ENCODE measurements at places on chromosomes 4 and X.

DNA sequence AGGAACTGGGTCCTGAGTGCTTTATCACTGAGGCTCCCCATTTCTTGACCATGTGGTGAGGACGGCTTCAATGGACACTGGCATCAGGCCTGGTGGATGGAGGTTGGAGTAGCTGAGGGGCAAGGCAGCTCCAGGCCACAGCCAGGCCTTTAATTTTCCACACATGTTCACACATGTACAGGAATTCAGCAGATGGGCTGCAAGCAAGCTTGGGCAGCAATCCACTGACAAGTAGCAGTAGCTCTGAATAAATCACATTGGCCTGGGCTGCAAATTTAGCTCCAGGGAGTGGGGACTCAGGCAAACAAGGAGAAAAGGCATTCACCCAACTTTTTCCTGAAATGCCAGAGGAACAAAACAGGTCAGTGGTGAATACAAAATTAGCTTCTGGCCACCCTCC, 107.8 kb upstream of the SCML1 start:
- DNase-seq, result no peak

DNA sequence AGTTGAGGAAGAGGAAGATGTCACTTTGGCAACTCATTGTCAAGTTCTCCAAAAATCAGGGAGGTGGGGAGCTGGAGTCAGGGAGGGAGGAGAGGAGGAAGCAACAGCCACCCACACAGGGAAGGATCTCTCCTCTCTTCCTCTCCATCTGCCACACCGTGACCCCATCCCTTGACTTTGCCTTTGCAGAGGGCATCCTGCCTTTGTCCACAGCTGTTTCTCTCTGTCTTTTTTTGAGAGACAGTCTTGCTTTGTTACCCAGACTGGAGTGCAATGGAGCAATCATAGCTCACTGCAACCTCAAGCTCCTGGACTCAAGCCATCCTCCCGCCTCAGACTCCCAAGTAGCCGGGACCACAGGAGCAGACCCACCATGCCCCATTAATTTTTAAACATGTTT, 276.0 kb downstream of the SHOX start:
- DNase-seq, result no peak

DNA sequence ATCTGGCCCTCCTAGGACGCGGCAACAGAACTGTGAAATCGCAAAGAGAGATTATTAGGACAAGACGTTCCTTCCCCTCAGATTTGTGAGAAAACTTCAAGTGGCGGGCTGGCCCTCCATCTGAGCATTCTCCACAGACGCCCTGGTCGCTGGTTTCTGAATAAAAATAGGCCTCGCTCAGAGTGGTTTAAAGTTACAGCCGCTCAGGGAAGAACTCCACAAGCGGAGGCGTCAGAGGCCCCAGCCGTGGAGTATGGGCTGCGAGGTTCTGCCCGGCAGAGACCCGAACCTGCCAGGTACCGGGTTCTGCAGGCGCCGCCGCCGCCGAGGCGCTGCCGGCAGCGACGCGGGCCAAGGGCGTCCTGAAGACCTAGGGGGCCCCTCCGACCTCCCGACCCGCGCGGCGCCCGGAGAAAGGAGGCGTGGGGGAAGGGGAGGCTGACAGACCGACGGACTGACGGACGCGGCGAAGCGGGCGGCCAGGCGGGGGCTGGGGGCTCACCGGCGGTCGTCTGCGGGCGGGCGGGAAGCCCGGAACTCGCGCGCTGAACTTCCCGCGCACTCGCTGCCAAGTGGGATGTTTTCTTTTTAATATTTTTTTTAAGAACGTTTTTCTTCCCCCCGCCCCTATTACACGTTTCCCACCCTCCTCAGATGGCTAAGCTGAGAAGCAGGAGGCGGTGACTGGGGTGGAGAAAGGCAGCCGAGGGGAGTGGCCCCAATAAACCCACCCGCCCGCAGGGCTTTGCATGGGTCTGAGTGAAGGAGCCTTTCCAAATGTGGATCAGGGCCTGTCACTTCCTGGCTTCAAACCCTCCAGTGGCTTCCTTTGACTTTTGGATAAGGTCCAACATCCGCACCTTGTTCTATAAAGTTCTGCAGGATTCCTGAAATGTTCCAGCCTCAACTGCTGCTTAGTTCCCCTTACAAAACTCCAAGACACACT, at the start of gene PABPC4L:
Gene PABPC4L, minus strand, starts transcription at position 574 of the 946 bp plus-strand sequence. CDS start 770 bp downstream, outside the sequence.
- no peak for DNase-seq

DNA sequence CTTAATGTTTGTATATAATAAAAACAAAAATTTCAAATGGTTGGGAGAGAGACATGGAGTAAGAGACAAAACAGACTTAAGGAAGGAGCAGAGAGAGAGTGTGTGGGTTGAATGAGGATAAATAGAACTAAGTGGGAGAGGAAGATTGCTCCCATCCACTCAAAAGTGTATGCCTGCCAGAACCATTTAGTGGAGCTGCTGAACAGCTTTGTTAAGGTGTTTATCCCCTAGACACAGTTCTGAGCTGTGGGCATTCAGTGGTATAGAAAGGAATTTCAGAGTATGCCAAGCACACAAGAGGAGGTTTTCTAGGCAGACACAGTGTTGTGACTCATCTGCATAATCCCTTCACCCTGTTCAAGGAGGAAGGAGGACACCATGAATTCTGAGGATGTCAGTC, 508.6 kb upstream of the EPHA5 start:
- no peak for DNase-seq

DNA sequence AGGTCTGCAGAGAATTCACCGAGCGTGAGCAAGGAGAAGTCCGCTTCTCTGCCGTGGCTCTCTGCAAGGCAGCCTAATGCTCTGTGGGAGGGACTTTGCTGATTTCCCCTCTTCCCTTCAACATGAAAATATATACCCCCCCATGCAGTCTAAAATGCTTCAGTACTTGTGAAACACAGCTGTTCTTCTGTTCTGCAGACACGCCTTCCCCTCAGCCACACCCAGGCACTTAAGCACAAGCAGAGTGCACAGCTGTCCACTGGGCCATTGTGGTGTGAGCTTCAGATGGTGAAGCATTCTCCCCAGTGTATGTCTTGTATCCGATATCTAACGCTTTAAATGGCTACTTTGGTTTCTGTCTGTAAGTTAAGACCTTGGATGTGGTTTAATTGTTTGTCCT, 11.3 kb downstream of the UCHL1 start:
- DNase-seq, result no peak

DNA sequence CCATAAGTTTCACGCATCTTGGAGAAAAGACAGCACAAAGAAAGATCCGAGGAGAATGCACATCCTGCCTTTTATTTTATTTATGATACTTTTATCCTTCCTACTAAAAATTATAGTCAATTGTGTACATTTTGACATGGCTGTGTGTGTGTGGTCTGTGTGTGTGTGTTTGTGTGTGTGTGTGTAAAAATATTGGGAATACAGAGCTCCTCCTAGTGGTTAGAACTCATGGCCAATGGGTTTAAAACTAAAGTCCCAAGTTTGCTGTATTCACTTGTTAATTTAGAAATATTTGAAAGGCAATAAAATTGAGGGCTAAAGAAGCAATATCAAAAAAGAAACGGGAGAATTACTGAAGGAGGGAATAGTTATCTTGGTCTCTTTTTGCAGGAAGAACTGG, 47.5 kb downstream of the NKX6-1 start:
- DNase-seq, result no peak

- no peak for DNase-seq
Measured at GRCh38 chr4:1011666-1012033, 224 bp downstream of the FGFRL1 start.

DNA sequence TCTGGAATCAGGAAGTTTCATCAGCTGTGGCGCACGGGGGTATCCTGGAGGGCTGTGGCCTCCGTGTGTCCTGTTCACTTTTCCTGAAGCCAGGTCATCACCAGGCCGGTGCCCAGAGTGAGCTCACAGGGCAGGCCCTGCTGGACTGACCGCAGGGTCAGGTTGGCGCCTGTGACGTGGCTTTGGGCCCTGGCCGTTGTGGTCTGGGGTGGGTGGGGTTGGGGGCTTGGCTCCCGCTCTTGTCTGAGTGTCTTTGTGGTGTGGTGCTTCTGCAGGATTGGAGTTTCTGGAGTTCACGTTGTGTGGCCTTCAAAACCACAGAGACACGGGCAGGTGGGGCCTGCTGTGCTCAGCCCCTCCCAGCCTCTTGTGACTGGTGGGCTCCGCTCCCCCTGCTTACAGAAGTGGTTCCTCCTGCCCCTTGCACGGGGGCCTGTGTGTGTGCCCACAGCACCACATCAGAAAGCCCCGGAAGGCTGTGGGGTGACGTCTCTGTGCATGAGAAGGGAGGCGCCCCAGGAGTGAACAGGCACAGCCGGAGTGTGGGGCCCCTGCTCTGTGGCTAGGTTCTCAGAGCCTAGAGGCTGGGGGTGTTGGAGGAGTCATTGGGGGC, 9.5 kb downstream of the RGS12 start:
- no peak for DNase-seq

- DNase-seq, result no peak
Measured at GRCh38 chr4:142264961-142265360, 581.1 kb downstream of the INPP4B start.

DNA sequence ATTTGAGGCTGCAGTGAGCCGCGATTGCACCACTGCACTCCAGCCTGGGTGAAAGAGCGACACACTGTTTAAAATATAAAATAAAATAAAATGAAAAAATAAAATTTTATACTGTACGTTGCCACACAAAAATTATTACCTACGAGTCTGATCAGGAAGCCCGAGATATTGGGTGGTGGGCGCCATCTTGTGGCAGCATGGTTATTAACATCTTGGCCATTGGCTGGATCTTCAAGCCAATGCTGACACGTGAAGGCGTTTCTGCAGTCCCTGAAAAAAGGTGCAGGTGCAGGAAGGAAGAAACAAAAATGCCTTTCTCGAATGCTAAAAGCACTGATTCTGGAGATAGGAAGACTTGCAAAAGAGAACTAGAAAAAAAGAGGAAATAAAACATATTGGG, 4.9 kb upstream of the TLR8 start:
- DNase-seq, result no peak

- no peak for DNase-seq
Measured at GRCh38 chrX:102684772-102685520, 27.3 kb upstream of the GPRASP2 start.

DNA sequence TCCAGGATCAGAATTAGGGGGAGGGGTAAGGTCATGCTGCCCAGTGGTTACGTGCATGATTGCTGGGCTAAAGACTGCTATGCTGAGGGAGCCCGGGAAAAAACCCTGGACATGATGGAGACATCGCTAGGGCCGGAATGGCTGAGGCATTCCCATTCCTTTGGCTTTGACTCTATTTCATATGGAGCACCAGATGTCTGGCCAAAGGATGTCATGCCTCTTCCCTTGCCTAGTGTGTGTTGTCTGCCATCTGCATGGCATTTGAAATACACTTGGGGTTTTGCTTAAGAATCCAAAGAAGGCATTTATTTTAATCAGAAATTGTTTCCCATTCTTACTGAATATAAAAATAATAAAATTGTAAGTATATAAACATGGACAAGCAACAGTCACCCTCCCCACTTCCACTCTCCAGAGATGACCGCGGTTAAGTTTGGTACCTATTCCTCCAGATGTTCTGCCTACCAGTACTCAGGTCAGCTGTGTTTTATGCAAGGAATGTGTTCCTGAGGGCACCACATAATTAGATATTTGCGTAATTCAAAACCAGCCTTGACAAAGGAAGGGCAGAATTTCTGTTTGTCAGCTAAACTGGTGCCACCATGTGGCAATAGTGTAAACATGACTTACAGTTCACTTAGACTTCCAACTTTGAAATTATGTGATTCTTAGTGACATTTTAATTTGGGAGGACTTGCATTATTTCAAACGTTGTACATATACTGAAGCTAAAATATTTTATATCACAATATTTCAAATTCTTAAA, 105.9 kb downstream of the CT47B1 start:
- no peak for DNase-seq

DNA sequence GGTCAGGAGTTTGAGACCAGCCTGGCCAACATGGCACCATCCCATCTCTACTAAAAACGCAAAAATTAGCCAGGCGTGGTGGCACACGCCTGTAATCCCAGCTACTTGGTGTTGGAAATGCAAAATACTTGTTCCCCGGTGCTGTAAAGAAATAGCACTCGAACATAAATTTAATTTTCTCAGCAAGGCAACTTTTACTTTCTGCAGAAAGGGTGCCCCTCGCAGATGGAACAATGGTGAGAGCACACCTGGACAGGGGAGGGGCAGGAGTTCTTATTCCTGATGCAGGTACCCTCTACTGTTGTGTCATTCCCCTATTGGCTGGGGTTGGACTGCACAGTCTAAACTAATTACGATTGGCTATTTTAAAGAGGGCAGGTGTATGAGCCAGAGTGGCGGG, 139.7 kb downstream of the FHIP1A start:
- DNase-seq, result no peak

GRCh38 chr4:4216648-4217047, 10.1 kb downstream of the OTOP1 start:
- no peak for DNase-seq

GRCh38 chr4:24914460-24914859, 1.6 kb upstream of the CCDC149 start:
- no peak for DNase-seq

- no peak for DNase-seq
Measured at GRCh38 chr4:173682609-173683008, 152.6 kb upstream of the HAND2 start.

DNA sequence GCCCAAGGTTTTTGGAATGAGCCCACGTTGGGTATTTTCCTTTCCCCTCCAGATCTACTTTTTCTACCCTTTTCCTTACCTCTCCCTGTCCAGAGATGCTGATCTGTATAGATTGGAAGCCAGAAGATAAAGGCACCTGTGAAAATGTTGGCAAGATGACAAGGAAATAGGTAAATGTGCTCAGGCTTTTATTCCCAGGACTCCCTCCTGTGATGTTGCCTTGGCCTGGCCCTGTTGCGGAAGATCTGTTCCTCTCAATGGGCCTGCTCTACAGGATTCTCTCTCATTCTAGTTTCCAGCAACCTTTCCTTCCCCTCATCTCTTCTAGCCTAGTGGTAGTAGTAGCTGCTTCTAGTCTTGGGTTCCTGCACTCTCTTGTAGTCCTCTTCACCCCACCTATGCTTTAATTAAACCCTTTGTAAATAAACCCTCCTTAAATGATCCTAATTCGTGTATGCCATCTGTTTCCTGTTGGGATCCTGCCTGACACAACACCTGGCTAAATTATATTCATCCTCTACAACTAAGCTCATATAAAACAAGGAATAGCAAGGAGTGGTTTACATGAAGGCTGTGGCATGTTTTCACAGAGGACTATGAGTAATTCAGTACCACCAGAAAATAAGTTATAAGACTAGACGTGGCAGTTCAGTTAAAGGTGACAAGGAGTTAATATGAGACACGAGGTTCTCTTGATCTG, 95.7 kb upstream of the MAOA start:
- DNase-seq, result no peak

All from vagina (tissue), 2 donors.